Stimulated activated CD8-positive, alpha-beta memory T cell treated with anti-CD3 and anti-CD28 coated beads, Interleukin-2, amount 100 ng/mL, for 48 hours (primary cell): ENCODE measurements at places on chromosomes 3 and 15.

DNA sequence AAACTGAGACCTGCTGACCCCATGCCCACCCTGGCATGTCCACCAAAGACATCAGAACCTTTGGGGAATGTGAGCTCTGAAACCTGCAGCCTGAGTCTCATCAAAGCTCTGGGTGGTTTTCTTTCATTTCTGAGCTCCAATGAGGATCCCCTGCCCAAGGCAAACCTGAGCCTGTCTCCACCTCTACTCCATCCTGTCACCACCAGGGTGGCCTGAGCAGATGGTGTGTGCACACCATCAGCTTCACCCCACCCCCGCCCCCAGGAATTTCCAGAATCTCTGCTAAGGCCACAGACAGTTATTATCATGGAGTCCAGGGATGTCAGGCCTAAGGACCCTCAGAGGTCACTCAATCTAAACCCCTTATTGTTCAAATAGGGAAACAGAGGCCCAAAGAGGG lies 1.3 kb downstream of the XIRP1 start:
- DNase-seq = no peak

DNA sequence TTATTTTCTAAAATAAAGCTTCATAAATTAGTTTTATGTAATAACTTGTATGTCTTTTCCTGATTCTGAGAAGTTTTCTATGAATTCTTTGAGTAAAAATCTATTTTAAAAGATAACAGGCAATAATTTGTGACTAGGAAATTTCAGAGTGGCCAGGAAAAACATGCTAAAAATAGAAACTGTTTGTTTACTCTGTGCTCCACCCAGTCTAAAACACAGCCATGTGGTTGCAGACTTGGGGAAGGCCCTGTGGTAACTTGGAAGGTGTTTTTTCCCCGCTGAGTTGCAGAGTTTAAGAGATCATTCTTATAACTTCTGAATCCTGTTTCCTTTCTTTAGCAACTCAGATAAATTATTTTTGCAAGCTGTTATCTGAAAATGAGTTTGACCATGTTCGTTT lies 21.9 kb downstream of the PLCL2 start:
- no peak for DNase-seq

DNA sequence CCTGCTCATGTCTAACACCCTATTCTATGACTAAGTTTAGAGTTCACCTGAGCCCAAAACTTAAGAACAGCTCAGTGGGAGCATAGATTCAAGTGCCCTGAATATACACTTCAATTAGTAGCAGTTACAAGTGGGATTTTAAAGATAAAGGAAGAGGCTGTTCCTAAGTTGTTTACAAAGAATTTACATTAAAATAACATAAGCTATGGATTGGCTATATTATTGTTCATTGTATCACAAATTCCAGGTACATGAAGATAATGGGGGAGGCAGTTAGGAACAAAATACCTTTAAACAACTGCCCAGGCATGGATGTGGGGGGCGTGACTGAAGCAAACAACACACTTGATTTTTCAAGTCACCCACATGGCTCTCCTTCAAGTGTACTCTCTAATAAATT lies 52.7 kb downstream of the ROPN1B start:
- no peak for DNase-seq

GRCh38 chr3:179373938-179374337 lies 26.4 kb downstream of the MFN1 start:
- DNase-seq = no peak

DNA sequence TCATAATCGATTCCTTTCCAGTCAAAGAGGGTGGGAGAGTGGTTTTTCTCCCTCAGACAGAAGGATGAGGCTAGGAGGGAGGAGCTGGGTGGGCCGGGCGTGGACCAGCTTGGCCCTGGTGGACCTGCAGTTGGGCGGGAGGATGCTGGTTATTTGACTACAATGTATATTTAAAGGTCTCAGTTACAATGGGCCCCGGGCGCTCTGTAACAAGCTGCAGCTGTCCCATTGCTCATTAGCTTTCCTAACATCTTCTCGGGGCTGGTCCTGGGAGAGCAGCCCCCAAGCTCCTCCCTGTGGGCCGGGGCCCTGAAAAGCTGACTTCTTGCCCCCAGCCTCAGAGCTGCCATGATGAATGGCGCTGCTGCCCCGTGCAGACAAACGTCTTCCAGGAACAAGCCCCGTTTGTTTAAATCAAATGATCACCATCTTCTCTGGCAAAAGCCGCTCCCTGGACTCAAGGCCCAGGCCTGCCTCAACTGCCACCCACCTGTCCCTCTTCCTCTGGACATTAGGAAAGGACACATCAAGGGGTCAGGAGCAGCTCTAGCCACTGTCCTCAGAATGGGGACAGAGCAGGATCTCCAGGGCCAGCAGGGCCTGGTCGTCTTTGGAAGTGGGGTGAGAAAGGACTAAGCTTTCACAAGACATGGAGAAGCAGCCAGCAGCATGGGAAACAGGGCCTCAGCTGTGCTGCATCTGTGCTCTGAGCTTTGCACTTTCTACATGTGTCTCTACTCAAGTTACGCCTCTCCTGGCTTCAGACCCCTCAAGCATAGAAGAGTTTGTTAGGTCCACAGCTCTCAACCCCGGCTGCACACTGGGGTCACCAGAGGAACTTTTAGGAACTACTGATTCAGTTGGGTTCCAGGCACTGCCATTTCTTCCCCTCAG lies 38.6 kb downstream of the MAGEF1 start:
- no peak for DNase-seq

GRCh38 chr3:180275176-180275575 lies 238.4 kb upstream of the PEX5L start:
- no peak for DNase-seq

DNA sequence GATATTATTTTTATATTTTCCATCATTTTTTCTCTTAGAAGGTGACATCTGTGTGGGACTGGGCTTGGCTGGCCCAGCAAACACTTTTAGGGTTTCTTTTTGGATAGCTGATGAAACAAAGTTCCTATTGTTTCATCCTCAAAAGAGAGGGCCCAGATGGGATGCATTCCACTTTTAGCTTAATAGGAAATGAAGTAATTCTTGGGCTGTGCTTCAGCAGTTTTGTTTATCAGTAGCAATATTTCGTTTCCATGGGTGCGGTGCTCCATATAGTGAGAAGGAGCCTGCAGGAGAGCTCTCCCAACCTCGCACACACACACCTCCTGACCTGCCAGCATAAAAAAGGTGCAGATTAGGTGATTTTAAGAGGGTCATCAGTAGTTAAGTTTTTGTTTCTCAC lies 147.5 kb downstream of the AKAP13 start:
- no peak for DNase-seq

DNA sequence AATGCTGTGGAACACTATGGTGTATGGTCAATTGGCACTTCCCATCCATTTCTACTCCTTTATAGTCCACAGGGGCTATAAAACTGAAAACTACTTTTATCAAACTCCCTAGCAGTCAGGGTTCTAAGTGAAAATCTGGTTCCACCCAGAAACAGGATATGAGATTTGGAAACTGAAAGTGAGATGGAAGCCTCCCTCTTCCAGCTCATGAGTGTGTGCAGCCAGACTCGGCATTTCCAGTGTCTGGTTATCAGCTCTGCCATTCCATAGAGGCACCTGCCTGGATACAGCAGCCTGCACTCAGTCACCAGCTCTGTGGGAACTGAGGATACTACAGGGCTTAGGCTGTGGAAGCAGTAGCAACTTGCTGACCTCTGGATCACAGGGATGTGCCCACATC lies 14.7 kb upstream of the PLA2G4F start:
- DNase-seq = no peak

DNA sequence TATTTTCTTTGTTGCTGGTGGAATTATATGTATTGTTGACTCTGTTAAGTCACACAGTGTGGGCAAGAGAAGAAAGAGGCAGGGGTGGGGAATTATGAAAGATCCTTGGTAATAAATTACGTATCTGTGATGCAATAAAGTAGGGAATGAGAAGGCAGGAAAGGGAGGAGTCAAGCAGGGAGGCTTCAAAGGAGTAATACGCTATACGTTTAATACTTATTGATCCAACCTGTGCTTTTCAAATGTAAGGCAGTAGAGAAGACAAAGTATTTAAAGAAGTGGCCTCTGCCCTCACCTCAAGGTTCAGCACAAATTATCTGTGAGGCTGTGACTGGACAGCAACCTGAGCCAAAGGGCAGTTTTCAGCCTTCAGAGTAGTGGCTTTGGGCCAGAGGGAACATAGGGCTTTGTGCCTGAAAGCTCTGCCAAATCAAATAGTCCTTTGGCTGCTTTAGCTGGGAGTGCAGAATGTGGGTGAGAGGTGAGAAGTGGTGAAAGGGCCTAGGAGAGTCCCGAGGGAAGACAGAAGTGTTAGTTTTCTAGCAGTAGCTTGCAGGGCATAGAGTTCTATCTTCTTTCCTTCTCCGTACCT lies 1.2 kb upstream of the PLIN1 start:
- no peak for DNase-seq

GRCh38 chr3:152709659-152710058 lies 125.3 kb upstream of the P2RY1 start:
- no peak for DNase-seq

GRCh38 chr15:57183041-57183440 lies 193.3 kb upstream of the CGNL1 start:
- no peak for DNase-seq

DNA sequence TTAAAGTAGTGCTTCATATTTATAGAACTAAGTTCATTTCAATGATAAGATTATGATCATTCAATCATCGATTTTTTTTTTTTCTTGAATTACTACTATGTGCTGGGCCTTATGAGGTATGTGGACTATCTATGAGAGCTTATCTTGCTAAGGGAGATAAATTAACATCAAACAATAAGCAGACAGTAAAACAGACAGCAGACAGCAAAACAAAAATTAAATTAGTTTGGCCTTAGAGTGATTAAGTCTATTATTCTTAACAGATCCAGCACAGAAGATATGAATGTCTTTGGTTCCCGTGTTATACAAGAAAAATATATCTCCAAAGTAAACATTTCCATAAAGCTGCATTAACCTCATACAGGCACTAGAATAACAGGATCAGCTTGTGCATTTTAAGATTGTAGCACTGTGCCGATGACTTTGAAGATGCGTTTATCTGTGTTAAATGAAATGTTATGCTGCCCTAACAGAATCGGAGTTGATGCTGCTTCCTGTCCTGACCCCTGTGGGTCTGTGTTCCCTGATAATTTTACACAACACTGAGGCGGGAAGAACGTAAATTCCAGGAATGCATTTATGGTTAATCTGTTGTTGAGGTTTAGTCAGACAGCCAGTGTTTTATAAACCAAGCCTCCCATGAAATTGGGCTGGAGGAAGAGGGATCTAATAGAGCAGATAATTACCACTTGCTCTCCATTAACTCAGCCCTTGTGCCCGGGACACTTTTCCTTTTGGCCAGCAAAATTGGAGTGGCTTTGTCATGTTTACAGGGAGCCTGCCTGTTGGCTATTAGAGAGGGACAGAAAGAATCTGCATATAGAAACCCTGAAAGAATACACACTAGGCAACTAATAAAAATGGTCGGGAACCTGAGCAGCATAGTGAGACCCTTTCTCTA lies 80.8 kb downstream of the GHSR start:
- no peak for DNase-seq

- DNase-seq = no peak
These were observed 66.4 kb upstream of the GOLIM4 start for GRCh38 chr3:168162172-168162571.

DNA sequence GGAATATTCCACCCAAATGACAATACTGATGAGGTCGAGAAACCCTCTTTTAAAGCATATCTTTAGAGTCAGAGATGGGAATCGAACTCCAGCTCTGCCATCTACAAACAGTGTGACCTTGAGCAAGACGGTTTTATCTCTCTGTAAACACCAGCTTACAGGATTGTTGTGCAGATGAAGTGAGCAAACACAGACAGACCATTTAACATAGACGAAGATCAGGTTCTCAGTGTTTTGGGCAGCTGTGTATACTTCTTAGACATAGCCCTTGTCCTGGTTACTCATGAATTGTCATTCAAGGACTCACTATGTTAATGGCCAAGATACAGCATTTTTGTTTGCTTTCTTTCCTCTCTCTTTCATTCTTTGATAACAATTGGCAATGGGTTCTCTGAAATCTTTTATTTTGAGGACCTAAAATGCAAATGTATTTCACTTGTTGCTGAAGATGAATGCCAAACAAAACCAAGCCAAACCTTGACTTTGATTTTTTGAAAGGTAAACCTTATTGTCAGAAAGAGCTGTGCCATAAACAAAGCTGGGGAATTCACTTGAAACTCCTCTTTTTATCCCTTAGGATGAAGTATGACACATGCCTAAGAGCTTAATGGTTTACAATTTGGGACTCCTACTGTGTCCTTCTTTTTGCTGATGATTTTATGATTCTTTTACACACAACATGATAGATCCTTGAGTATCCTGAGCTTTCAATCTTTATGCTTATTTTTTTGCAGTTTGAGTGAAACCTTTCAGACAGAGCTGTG lies 250.0 kb upstream of the PDZRN3 start:
- DNase-seq = no peak

DNA sequence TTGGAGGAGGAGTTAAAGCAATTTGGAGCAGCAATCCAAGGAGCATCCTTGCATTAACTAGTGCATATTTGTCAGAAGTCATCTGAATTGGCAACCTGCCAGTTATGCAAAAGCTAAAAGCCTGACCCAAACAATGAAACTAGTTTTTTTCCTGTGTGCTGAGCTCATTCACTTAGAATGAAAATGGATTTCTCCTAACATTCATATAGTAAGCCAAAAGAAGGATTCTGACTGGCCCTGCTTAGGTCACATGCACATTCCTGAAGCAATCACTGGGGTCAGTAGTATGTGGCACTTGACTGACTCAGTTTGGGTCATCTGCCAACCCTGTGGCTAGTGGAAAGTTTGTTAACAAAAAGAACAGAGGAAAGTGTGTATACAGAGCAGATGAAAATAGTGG lies 30.5 kb downstream of the OXSM start:
- DNase-seq = no peak

DNA sequence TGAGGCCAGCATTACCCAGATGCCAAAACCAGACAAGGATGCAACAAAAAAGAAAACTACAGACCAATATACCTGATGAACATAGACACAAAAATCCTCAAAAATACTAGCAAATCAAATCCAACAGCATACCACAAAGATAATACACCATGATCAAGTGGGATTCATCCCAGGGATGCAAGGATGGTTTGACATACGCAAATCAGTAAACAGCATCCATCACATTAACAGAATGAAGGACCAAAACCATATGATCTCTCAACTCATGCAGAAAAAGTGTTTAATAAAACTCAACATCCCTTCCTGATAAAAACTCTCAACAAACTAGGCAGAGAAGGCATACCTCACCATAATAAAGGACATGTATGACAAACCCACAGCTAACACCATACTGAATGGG lies 14.0 kb upstream of the PIAS1 start:
- no peak for DNase-seq

- peak; percentile 51 for DNase-seq
These were observed 267.1 kb downstream of the RPLP1 start for GRCh38 chr15:69719527-69720240.

DNA sequence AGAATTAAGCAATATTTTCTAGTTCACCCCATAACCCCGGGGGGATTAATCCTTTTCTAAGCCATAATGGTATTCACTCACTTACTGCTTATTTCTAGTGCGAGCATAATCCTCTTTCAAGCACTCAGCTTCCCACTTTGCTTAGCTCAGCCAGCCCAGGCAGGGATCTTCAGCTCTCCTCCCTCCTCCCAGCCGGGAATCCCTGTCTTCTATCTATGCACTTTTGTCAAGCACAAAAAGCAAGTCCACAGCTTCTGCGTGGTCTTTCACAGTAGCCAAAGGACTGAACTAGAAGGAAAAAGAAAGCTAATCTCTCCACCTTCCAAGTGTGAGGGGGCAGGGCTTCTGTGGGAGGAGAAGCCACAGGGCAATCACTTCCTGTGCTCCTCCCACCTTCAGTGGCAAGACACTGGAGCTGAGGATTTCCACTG lies 62.8 kb downstream of the PEX5L start:
- DNase-seq = no peak

- DNase-seq = no peak
These were observed 776.9 kb upstream of the ARPP21 start for GRCh38 chr3:34862456-34862855.

GRCh38 chr15:82572986-82573385 lies 32.7 kb upstream of the RPS17 start:
- DNase-seq = no peak
